AG09319 (cell line): ENCODE measurements at places on chromosomes 2 and 18.

DNA sequence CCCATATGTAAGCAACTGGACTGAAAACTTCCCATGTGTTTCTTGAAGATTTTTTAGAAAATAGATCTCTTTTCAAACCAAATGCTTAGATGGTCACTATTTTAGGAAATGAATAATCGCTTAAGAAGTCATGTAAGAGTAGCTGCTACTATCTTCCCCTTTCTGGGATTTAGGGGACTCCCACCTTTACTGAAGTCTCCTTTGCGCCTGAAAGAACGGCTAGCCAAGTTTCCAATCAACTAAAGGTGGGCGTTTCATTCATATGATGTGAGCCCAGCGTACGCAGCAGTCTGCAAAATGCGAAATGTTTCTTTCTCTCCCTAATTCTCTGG, 1.1 kb downstream of the DIPK1C start:
- DNase-seq: no peak

DNA sequence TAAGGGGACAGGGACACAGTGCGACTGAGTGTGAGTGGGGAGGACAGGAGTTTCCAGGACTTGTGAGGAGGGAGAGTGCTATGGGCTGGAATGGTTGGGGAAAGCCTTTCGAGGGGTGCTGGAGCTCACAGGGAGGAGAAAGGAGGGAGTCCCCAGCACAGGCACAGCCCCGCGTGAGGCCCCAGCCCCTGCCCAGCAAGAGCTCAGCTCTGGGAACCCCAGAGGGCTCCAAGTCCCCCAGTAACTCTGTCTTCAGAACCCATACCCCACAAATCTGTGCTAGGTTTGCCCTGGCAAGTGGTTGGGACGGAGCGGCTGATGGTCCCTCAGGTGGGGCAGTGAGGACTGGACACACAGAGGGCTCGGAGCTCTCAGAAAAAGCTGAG, 75.4 kb downstream of the SFXN5 start:
- DNase-seq: no peak

GRCh38 chr2:72973566-72974435, 56.5 kb downstream of the EMX1 start:
- no peak for DNase-seq

- DNase-seq: no peak
These were observed 61.0 kb downstream of the MGAT5 start for GRCh38 chr2:134314681-134315368.

DNA sequence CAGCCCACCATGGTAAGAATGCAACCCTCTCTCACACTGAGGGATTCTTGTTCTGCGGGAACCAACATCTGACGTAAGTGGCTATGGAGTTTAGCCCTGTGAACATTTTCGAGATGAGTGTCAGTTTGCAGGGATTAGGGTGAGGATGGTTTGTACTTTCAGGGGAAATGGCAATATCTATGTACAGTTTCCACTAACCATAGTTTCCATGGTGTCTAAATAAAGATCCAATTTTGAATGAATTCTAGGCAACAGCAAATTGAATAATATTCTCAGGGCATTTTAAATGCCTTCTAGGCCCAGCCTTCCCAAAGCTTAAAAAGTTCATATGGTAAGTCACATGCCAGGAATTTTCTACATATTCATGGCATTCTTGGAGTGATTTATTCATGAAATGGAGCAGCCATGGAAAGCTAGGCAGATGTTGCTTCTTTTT, 105.4 kb upstream of the MMADHC start:
- DNase-seq: no peak
